ENCODE measurements at places on chromosomes 4 and X.

- DNase-seq = no peak
Observed at GRCh38 chr4:111879539-111879938, 265.7 kb upstream of the FAM241A start.

DNA sequence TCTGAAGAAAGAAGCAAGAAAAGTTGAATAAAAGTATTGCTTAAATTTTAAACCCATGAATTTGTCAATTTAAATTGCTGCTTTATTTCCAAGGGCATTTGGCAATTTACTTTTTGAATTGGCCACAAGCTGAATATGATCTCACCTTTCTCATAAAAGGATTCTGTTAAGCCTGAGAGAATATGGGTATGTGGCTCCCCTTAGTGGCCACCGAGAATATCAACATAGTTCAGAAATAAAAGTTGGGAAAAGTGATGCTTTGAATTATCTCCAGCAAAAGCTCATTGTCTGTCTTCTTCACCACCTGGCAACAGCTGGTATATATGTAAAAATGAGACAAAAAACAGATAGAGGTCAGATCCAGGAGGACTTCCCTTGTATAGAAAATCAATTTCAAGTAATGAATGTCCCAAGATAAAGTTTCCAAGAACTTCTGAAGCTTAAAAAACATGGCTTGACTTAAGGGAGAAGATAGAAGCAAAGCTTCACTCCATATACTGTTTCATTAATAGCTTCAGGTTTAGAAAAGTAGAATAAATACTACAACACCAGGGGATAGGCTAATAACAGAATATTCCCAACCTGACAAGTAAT lies 290.7 kb upstream of the FAM241A start:
- DNase-seq = no peak

DNA sequence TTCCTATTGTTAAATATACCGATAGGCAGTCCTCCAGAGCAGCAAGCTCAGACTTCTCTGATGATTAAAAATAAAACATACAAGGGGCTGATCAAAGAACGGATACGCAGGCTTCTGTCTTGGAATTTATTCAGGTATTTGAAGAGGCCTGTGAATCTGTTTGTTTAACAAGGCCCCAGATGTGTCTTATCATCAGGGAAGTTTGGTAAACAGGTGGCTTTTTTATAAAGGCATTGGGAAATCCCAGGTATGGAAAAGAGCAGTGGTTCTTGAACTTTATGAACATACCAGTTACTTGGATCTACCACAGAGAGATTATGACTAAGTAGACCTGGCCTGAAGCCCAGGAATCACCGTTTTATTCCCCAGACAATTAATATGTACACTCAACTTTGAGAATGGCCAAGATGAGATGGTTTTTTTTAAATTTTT lies 47.9 kb downstream of the SOWAHB start:
- no peak for DNase-seq

DNA sequence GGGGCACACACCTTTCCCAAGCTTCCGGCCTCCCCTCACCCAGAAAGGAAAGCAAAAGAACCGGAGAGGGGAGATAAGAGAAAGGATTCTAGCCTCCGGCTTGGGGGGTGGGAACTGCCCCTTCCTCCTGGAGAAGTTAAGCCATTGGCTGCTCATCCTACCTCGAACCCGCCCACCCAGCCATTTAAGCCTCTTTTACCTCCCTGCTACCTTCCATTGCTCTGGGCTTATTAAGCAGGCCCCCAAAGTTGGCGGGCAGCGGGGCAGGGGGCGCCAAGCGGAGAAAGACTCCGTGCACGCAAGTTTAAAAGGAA lies 2.3 kb downstream of the MAML3 start:
- no peak for DNase-seq

DNA sequence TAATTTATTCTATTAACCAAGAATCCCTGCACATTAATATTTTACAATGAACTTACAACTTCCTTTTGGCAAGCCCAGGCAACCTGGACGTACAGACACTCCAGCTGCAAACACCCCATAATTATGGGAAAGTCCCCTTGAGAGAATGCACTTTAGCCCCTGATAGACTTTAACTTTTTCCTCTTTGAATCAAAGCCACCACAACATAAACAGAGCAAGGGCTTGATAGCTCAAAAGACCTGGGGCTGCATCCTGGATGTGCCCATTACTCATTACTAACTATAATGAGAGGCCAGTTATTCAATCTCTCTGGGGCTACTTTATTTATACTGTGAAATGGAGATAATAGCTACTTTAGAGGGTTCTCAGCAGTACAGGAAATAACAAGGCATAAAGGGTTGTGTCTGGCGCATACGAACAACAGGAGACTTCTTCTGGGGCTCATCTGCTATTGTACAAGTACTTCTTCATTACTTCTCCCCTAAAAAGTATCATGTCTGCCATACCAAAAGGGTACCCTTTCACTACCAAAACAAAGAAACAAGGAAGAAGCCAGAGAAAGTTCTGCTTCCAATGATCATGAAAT lies 54.9 kb downstream of the CASK start:
- DNase-seq = no peak

All from stimulated activated CD4-positive, alpha-beta T cell treated with anti-CD3 and anti-CD28 coated beads, Interleukin-12 subunit alpha, Interleukin-12 subunit beta, amount 100 ng/mL, for 24 hours (primary cell).